ENCODE measurements at places on chromosomes 3 and 15. TPM values are rescaled to one million over a fixed set of nuclear protein-coding genes. Genes with fewer than 3 reads are reported as not detected.

ZBED2 gene
- total RNA-seq: 0.28 TPM

FOXB1 gene
- total RNA-seq: not detected

GALNT15 gene
- 20.2 TPM for total RNA-seq

GOLGA6D gene
- total RNA-seq: not detected

MELTF gene
- 29.0 TPM for total RNA-seq

SCAMP5 gene
- 1.6 TPM for total RNA-seq

CPB1 gene
- total RNA-seq: not detected

COLQ gene
- total RNA-seq: 0.46 TPM

IL20RB gene
- total RNA-seq: 2.7 TPM

EAF2 gene
- 3.1 TPM for total RNA-seq

OSBPL10 gene
- total RNA-seq: 13.5 TPM

DGKG gene
- 2.0 TPM for total RNA-seq

ANP32A gene
- 24.6 TPM for total RNA-seq

CCDC9B gene
- 13.8 TPM for total RNA-seq

PEAK1 gene
- total RNA-seq: 77.8 TPM

SLC9A9 gene
- 10.3 TPM for total RNA-seq

SCAANT1 gene
- total RNA-seq: not detected

PLA2G4E gene
- not detected for total RNA-seq

C3orf20 gene
- total RNA-seq: 0.09 TPM

TICRR gene
- total RNA-seq: 0.28 TPM

ALPK3 gene
- under 0.01 TPM for total RNA-seq

SNTN gene
- not detected for total RNA-seq

MAGEL2 gene
- total RNA-seq: 0.37 TPM

CCR2 gene
- total RNA-seq: not detected

AGBL1 gene
- total RNA-seq: not detected

XYLB gene
- total RNA-seq: 3.1 TPM

VIPR1 gene
- total RNA-seq: not detected

IL17RC gene
- total RNA-seq: 24.7 TPM

BCL2A1 gene
- 2.7 TPM for total RNA-seq

CATSPER2 gene
- 0.37 TPM for total RNA-seq

GUCA1C gene
- total RNA-seq: not detected

CCDC50 gene
- total RNA-seq: 88.1 TPM
